ENCODE measurements at places on chromosomes 6 and 20.

- no peak for DNase-seq
Observed at GRCh38 chr20:14497004-14497403, 159.6 kb upstream of the FLRT3 start.

- DNase-seq, result no peak
Observed at GRCh38 chr6:36728289-36729160, 30.9 kb downstream of the RAB44 start.

- peak; percentile 16 for DNase-seq
Observed at GRCh38 chr20:8187740-8188139, 55.7 kb downstream of the PLCB1 start.

GRCh38 chr6:163945808-163946207, 531.3 kb downstream of the QKI start:
- no peak for DNase-seq

- DNase-seq, result no peak
Observed at GRCh38 chr6:7535498-7535897, 6.0 kb upstream of the DSP start.

DNA sequence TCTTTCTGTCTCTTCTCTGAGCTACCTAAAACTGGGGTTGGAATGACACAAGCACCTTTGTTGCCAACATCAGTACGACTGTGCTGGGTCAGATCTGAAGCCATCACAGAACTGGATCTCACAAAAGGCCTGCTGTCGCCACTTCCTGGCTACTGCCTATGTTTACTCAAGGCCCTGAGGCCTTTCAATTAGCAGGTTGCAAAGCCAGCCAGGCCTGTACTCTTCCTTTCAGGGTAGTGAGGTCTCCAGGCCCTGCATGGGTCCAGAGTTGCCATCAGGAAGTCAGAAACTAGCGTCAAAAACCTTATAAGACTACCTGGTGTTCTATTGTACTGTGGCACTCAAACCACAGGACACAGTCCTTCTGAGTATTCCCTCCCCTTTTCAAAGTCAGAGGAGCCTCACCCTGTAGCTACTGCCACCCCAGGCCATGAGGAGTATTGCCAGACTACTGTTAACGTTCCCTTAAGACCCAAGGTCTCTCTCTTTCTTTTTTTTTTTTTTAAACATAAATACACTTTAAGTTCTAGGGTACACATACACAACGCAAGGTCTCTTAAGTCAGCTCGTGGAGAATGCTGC, 937.4 kb upstream of the GJE1 start:
- DNase-seq, result no peak

GRCh38 chr6:130755368-130756034, 71.7 kb upstream of the SMLR1 start:
- DNase-seq, result no peak

All from Daoy (cell line).